Epithelial cell of proximal tubule (primary cell): ENCODE measurements at places on chromosomes 3 and 15.
A peak's percentile ranks its signal among the peaks of the same experiment; 100 is the strongest.

DNA sequence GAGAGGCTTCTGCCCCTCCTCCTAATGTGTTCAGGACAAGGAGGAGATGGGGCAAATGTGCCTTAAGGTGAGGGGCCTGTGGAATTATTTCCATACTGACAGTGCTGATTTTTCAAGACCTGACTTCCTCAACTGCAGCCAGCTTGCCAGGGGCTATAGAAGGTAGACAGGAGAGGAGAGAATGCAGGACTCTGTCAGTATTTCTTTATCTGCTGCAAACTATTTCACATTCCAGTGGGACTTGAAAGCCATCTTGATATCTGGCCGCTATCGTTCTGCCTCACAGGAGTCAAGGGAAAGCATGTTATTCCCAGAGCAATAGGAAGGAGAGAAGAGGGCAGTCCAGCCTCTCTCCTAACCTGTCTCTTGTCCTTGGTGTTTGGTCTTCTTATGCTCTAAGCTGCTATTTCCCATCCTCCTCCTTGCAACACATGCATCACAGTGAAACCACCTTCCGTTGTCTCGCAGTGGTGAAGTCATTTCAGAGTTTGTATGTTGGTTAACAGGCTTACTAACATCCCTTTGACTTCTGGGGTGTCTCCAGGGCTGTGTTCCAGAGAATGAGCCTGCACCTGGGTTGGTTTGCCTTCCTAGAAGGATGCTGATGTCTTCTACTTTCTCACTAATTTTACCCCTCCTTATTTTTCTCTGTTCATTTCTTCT, 95.1 kb upstream of the MRPS22 start:
- no peak for DNase-seq

- no peak for DNase-seq
These were observed 8.4 kb downstream of the MFGE8 start for GRCh38 chr15:88904624-88905327.

GRCh38 chr15:87985451-87985850, 271.1 kb downstream of the NTRK3 start:
- DNase-seq, result no peak

GRCh38 chr3:50890688-50891344, 216.1 kb downstream of the DOCK3 start:
- no peak for DNase-seq

- no peak for DNase-seq
These were observed 202.8 kb downstream of the CADM2 start for GRCh38 chr3:85161544-85161943.

- no peak for DNase-seq
These were observed 250.3 kb downstream of the ULK4 start for GRCh38 chr3:41711651-41712050.

- no peak for DNase-seq
These were observed 81.9 kb downstream of the PPARG start for GRCh38 chr3:12370758-12371157.

- peak; percentile 65 for DNase-seq
These were observed 101.2 kb downstream of the SMAD6 start for GRCh38 chr15:66803182-66803729.

DNA sequence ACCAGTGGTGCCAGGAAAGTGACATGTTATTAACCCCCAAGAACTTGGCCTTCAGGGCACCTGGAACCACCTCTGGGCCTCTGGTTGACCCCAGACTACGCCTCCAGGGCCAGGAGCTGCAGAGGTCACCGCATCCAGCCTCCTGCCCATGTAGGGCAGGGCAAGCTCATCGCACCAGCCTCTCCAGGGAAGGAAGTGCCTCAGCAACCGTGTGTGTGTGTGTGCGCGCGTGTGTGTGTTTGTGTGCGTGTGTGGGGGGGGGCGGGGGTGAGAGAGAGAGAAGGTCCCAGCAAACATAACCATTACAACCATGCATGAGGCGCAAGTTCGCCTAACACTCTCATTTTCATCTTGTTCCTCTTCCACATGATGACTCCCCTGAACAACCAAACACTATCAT, 31.8 kb downstream of the RAB6B start:
- DNase-seq, result no peak

- DNase-seq, result no peak
These were observed 89.6 kb upstream of the THBS1 start for GRCh38 chr15:39491115-39491885.

- DNase-seq, result peak; percentile 7
These were observed 63.5 kb downstream of the C3orf70 start for GRCh38 chr3:185089343-185089742.

GRCh38 chr15:81229586-81229985, 32.9 kb downstream of the IL16 start:
- no peak for DNase-seq

- DNase-seq, result no peak
These were observed 127.6 kb downstream of the SOX2 start for GRCh38 chr3:181839039-181839915.

GRCh38 chr3:196837819-196838420, 29.8 kb upstream of the SENP5 start:
- no peak for DNase-seq

DNA sequence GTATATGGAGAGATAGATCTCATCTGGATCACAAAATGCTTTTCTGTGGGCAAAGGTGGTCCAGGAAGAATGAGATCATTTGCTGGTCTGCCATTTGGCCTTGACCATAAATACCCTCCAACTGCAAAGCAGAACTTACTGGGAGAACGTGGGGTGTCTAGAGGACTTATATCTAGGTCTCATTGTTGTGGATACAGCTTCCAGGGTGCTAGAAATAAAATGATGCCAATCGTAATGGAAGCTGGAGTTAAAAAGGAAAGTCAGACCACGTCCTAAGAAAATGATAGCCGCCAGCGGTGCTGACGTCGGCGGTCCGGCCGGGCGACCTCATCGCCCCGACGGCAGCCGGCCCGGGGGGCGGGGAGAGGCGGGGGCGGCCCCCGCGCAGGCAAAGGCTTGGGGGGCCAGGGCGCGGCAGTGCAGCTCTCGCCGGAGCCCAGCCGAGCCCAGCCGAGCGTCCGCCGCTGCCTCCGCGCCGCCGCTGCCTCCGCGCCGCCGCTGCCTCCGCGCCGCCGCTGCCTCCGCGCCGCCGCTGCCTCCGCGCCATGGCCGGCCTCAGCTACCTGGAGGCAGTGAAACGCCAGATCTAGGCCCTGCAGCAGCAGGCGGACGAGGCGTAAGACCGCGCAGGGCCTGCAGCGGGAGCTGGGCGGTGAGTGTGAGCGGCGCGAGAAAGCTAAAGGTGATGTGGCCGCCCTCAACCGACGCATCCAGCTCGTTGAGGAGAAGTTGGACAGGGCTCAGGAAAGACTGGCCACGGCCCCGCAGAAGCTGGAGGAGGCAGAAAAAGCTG, 89.5 kb downstream of the EOMES start:
- no peak for DNase-seq

DNA sequence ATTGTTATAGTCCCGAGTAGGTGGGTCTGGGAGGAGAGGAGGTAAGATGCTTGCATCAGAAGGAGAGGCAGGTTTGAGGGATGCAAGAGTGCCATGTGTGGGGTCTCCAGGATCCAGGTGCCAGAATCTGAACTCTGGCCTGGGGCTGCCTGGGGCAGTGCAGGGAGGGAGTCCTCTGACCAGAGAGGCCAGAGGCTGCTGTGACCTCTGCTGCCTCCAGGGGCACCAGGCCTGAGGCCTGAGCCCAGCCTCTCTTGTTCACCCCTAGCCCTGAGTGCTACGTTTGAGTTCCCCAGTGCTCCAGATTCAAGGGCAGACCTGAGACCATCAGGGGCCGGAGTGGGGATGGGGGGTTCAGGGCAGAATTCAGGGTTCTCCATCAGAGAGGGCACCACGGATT, 7.4 kb downstream of the SLC38A3 start:
- DNase-seq, result no peak

DNA sequence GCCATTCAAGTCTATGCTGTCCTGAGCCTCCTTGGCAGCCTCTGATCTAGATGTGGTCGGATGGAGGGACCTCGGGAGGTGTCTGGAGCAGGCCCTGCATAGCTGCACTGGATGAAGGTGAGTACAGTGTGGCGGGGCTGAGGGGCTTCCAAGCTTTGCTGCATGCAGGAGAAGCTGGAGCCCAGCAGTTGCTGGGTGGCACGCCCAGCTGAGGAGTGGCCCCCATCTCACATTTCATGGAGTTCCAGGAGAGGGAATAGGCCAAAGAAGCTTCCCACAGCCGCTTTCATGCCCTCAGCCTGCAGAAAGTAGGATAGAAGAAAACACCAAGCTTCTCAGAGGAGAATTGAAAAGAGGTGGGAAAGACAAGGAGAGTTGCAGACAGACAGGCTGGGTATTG, 48.3 kb upstream of the PRR20G start:
- no peak for DNase-seq
